ENCODE measurements at places on chromosomes 3 and 15.

DNA sequence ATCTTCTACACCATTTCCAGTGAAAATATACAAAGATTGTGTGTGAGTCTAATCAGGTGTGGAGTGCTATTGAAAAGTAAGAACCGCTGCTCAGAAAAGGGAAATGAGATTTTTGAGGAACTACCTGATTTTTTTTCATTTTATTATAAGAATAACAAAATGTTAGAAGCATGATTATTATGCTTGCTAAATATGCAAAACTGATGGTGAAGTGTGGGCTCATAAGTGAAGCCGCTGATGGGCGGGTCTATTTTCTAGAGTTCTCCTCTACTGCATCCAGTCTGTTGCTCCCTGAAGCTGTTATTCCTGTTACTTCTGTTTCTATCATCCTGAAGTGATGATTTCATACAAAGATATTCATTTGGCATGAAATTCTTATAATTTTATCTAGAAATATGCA, 612.0 kb downstream of the CADM2 start:
- DNase-seq, result no peak

DNA sequence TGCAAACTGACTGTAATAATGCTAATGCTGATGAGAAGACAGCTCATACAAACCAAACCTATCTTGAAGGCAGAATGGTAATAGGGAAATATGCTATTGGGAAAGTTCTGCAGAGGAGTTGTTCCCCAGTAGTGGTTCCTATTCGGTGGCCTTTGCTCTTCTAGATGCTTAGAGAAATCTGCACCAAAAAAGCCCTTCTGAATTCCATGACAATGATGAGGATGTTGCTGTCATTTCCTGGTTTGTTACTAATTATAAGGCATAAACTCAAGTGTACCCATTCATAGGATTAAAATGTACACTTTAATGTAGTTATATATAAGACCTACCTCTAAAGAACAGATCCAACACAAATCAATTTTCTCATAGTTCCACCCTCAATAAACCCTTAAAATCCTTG, 30.1 kb downstream of the TOMM70 start:
- no peak for DNase-seq

GRCh38 chr15:40100947-40101905, 7.5 kb downstream of the BMF start:
- DNase-seq, result no peak

DNA sequence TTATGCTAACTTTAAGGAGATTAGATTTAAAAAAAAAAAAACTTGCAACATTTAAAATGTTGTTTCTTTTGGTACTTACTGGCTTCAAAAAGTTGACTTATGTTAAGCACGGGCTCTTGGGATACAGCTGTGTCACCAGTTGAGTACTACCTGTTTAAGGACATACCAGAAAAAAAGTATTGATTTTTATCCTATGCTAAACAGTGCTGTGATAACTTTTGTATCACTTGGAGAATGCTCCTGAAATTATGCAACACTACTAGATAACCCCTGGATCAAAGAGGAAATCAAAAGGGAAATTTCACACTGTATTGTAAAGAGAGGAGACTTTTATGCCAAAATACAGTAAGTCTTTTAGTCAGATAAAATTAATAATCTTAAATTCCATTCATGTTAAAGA, 77.7 kb downstream of the SLMAP start:
- DNase-seq, result no peak

Measured in stimulated activated CD4-positive, alpha-beta T cell treated with anti-CD3 and anti-CD28 coated beads, Interleukin-1b, Interleukin-23, amount 100 ng/mL, for 4 hours (primary cell).